Trophoblast cell (in vitro differentiated cells and primary cell): ENCODE measurements at places on chromosomes 16 and 17.

- DNase-seq: no peak
Measured at GRCh38 chr16:87970186-87970585, 19.0 kb downstream of the BANP start.

GRCh38 chr16:73057291-73058210, 9.6 kb upstream of the ZFHX3 start:
- peak; percentile 44 for DNase-seq

GRCh38 chr17:57662644-57663308, 82.3 kb downstream of the CCDC182 start:
- peak; percentile 92 for DNase-seq

DNA sequence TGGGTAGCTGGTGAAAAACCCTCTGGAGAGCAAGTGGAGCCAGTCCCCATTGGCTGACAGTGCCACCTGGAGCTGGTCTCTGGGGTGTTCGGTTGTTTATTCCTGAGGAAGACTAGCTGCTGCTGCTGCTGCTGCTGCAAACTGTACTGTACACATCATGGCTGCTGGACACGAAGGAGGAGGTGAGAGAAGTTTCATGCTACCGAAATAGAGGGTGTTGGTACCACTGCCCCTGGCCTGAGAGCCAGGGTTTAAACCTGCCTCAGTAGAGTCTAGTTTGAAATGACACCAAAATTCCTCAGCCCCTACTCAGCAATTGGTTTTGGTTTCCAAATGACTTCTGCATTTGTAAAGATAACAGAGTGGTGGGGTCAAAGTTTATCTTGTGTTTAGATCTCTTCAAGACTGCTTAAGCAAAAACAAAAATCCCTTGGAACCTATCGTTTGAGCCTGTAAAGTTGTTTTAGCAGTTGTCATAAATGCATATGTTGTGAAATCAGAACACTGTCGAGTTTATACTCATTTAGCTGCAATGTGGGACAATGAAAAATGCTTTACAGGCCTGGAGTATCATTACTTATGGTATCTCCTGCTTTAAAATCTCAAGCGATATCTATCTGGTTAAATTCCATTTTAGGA, 40.8 kb downstream of the CYB5B start:
- peak; percentile 97 for DNase-seq

- DNase-seq: peak; percentile 81
Measured at GRCh38 chr16:57224651-57225335, 20.3 kb upstream of the ARL2BP start.

DNA sequence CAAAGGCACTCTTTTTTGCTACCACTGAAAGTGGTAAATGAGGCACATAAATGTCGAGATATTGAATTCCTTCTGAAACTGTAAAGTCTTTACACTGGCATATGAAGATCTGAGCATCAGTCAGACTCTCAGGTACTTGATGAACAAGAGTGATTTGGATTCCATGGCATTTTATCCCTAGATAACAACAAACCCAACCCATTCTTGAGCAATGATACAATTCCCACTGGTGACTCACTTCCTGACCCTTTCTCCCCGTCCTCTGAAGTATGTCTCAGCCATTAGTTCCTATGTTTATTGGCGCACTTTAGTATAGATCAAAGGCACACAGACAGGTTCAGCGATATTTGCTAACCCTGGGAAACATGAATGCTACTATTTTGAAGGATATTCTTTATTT, 147.0 kb upstream of the RBFOX1 start:
- peak; percentile 16 for DNase-seq

- DNase-seq: peak; percentile 88
Measured at GRCh38 chr16:68235108-68235886, 630 bp downstream of the ESRP2 start.

GRCh38 chr17:32241640-32242039, 24.0 kb upstream of the RHBDL3 start:
- DNase-seq: no peak

DNA sequence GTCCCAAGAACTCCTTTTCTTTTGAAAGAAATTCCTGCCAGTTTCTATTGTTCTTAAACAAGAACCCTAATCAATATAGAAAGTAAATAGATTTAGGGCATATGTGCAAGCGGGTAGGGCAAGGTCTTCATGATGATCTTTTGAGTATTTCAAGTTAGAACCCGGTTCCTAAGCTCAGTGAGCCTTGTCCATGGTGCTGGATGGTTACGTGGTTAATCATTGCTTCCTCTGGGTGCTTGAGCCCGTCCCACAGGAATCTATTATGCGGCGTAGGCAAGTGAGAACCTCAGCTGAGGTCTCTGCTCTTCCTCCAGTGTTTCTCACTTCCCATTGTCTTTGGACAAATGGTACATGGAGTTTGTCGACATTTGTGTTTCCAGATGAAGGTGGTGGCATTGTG, 580.8 kb upstream of the EEF2KMT start:
- no peak for DNase-seq
